ENCODE measurements at places on chromosomes 5 and 9.

GRCh38 chr9:98142925-98143481, 24.0 kb upstream of the TRIM14 start:
- DNase-seq: no peak

DNA sequence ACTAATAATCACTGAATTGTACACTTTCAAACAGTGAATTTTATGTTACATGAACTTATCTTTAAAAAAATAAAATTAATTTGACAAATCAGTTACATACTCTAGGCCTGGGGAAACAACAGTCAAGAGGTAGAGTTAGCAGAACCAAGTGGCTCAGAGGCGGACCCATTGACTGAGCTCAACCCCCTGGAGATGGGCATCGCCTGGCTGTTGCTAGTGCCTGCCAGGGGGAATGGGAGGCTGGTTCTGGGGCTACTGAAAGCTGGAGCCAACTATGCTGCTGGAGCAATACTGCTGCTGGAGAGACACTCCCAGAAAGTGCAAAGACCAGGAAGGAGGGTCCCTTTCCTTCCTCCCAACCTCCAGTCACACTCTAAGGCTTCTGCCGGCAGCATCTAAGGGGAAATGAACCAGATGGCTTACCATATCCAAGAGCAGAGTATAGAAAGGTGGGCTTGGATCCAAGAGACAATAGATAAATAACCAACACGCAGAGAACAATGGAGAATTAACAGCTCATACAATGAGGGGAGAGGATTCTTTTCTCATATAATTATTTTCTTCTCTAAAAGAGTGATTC, 40.3 kb upstream of the ANKRD55 start:
- DNase-seq: no peak

- DNase-seq: no peak
These were observed 55.8 kb upstream of the TMC1 start for GRCh38 chr9:72465593-72465984.

GRCh38 chr5:2756211-2757152, 5.0 kb upstream of the IRX2 start:
- DNase-seq: no peak

DNA sequence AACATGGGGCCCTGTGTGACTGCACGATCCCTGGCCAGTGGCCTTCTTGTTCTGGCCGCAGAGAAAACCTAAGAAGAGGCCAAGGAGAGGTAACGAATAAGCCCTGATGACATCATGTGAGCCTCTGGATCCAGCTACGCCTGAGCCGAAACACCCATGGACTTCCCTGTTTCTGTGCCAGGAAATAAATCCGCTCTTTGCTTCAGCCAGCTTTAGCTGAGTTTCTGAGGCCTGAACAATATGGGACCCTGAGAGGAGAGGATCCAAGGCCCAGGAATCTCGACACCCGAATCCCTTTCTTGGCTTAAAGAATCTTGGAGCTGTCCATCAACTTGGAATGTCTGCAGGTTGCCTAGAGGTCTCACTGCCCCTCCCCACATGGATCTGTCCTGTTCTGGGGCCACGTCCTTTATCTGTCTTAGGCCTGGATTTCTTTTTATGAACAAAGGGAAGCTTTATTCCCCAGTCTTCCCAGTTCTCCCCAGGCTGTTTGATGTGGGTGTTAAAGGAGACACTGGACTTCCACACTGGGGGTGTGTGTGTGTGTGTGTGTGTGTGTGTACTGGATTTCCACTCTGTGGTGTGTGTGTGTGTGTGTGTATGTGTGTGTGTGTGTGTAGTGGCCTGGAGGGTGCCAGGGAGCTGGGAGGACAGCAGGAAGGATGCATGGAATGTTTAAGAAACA, 13.7 kb downstream of the IER5L start:
- DNase-seq: no peak

GRCh38 chr9:123234853-123235252, 33.5 kb downstream of the STRBP start:
- no peak for DNase-seq

DNA sequence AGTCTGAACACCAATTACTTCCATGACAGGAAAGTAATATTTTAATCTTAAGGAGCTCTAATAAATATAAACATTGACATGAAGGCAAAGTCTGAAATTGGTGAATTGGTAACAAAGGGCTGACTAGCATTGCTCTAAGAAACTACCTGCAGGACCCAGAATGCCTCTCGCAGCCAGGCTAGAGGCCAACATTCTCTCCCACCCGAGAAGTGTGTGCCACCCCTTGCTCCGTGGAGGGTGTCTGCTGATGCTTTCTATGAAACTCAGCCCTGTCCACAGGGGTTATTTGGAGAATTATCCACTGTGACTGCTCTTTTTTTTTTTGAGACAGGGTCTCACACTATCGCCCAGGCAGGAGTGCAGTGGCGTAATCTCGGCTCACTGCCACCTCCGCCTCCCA, 81.4 kb downstream of the USP20 start:
- DNase-seq: no peak

DNA sequence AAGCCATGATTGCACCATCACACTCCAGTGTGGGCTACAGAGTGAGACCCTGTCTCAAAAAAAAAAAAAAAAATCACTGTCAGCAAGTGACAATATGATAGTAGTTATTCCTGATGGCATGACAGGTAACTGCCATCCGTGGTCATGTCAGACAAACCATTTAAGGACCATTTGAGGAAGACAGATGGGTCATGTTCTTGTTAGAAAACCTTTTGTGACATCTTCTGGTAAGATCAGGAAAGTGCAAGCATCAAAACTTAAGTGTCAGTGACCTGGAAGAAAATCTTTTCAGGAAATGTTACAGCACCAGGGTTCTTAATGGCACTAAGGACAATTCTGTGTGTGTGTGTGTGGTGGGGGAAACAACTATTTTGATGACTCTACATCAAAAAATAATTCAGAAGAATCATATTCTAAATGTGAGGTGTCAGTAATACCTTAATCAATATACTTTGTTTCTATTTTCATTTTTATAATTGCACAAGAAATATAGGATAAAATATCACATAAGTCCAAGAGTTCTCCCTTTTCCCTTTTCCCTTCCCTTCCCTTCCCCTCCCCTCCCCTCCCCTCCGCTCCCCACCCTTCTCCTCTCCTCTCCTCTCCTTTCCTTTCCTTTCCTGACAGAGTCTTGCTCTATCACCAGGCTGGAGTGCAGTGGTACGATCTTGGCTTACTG, 17.8 kb downstream of the SLC38A9 start:
- no peak for DNase-seq

- no peak for DNase-seq
These were observed 173.0 kb downstream of the GIN1 start for GRCh38 chr5:102946971-102947370.

DNA sequence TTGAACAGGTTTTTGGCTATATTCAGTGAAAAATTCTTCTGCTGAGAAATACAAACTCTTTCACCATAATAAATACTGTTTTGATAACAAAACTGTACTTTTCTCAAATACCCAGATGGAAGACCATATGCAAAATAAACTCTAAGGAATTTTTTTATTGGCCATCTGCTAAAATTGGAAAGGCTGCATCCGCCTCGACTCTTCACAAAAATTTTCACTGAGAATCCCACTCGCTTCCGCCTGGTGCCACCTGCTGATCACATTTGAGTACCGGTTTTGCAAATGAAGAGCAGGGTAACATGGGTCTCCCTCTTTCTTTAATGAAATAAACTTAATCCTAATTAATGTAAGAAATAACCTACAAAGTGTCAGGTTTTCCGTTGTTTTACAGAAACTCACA, 76.4 kb downstream of the TTLL11 start:
- DNase-seq: no peak

GRCh38 chr5:137845472-137845871, 22.2 kb upstream of the MYOT start:
- no peak for DNase-seq

GRCh38 chr9:1031951-1032601, 18.1 kb upstream of the DMRT2 start:
- no peak for DNase-seq

GRCh38 chr5:142500227-142500905, 175.5 kb upstream of the SPRY4 start:
- no peak for DNase-seq

DNA sequence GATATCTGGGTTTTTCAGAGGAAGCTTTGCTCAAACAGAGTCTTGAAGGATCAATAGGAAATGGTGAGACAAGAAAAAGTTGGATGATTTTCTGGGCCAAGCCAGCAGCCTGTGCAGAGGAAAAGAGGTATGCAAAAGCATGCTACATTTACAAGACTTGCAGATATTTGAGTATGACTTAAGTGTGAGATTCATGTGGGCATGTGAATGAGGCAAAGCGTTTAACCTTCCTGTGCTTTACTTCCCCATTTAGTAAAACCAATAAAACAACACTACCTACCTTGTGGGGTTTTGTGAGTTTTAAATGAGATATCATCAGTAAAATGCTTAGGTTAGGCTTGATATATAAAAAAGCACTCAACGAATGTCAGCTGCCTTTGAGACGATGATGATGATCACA, 58.1 kb downstream of the PIP5K1B start:
- no peak for DNase-seq

DNA sequence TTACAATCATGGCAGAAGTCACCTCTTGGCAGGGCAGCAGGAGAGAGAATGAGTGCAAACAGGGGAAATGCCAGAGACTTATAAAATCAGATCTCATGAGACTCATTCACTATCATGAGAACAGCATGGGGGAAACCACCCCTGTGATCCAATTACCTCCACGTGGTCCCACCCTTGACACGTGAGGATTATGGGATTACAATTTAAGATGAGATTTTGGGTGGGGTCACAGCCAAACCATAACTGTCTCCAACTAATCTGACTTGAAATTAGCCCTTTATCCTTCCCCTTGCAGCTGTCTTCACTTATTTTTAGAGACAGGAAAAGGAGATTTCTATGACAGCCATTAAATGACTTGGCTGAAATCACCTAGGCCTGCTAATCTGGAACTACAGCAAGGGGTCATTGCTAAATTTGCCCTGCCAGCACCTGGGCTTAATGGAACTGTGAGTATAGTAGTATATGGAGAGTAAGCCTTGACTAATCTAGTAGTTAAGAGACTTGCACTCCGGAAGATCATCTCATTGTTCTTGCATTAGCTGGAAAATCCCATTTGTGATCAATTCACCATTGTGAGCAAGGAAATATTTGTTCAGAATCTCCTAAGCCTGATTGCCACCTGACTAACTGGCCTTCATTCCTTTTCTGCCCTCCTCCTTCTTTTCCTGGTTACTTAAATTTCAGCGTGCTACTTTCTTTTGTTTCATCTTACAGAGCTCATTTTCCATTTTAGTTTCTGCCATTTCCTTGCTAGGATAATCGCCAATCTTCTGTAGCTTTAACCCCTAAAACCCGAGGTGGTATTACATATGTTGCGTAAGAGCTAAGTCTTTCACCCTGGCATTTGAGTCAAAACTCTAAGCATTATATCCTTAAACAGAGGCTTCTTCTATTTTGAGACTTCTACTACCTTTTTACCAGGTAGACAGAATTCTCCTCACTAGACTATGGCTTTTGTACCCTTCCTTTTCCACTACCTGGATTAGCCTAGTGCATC, 65.3 kb upstream of the RUSC2 start:
- no peak for DNase-seq

DNA sequence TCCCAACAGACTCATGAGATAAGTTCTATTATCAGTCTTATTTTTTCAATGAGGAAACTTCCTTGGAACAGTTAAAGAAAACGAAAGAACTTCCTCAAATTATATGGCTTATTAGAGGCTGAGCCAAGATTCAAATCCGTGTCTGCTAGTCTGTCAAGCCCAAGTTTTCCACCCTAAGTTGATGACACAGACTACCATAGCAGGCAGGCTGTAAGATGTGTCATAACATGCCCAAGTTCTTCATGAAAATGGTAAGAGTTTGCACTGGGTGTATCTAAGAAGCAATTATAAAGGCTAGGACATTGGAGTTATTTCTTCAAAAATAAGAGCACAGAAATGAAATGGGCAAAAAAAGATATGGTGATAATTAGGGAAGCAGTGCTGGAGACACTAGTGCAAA, 634.5 kb downstream of the BRINP1 start:
- no peak for DNase-seq

DNA sequence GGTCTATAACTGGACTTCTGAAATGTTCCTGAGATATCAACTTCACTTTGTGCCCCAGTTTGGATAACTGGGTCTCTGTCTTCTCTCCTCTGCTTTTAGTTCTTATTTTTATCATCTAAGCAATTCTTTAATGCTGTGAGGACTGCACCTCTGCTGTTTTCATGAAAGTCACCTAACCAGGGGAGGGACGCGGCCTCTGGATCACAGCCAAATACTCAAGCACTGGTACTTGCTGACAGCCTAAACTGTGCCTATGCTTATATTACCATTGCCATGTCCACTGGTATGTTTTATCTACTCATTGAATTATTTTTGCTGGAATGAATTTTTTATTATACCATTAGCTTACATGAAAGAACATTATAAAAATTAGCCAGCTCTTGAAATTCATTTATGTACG, 674.0 kb downstream of the DMRTA1 start:
- DNase-seq: no peak

GRCh38 chr5:6760686-6761085, 47.5 kb downstream of the TENT4A start:
- no peak for DNase-seq

- no peak for DNase-seq
These were observed 158.8 kb upstream of the SPEF2 start for GRCh38 chr5:35458824-35459207.

DNA sequence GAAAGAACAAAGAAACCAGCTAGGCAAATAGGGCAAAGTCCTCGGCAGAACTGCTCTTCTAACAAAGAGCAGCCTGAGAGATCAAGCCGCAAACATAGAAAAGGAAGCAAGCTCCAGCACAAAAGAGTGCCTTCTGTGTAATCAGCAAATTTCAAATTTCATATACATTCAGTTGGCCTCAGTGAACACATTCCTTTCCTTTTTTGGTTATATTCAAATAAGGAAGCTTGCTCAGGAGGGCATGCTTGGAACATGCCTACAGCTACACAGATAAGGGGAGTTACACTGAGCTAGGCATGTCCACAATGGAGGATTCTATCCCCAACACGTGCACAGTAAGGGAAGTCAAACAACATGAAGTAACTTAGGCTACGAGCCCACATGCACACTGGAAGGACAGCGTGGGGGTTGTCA, 23.4 kb downstream of the IL33 start:
- DNase-seq: no peak

GRCh38 chr5:58043032-58043945, 416.6 kb downstream of the PLK2 start:
- DNase-seq: no peak

GRCh38 chr5:130601-131131, 38.7 kb downstream of the PLEKHG4B start:
- no peak for DNase-seq

DNA sequence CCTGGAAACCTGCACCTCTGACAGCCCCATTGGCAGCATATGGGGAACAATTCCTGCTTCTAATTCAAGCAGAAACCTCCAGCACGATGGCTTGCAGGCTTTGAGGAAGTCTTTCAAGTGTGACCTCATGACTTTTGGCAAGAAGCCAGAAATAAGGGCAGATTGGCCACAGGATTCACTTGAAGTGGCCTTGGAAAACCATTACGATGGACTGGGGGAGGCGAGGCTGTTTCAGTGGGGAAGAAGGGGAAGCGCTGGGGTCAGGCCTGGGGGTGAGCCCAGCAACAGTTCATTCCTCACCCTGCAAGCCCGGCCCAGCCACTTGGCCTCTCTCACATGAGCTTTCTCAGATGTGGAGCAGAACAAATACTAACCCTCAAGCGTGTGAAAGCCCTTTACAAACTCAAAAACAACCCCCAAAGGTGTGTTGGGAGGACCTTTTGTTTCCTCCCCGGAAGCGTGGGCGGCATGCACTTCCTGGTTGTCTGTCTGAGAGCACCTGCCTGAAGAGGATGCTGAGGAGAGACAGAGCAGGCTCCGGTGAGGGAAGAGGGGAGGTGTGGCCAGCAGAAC, 26.9 kb upstream of the EEIG1 start:
- DNase-seq: peak; percentile 90

Measured in CD4-positive, alpha-beta memory T cell (primary cell).